ENCODE measurements at places on chromosomes 6 and 20.
A peak's percentile ranks its signal among the peaks of the same experiment; 100 is the strongest.

- DNase-seq = peak; percentile 24
These were observed 222.0 kb upstream of the PDE10A start for GRCh38 chr6:165884813-165885765.

GRCh38 chr6:84280030-84280429, 52.6 kb upstream of the CEP162 start:
- no peak for DNase-seq

GRCh38 chr20:11098888-11099287, 425.1 kb upstream of the JAG1 start:
- DNase-seq = no peak

DNA sequence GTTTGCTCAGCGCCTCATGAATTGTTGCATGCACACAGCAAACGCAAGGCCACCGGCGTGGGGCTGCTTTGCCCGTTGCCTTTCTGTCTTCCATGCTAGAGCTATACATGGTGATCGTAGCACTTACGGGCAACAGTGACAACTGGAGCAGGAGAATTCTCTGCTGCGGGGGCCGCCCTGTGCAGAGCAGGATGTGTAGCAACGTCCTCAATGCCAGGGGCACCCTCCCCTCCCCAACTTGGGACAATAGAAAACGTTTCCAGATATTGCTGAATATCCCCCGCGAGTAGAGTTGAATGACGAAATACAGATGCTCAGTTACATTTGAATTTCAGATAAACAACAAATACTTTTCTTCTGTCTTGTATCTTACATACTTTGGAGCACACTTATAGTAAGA, 198.7 kb downstream of the TFAP2C start:
- no peak for DNase-seq
